ENCODE measurements at places on chromosomes 16 and 17.

GRCh38 chr16:79605999-79606398 lies 5.5 kb upstream of the MAF start:
- no peak for DNase-seq

DNA sequence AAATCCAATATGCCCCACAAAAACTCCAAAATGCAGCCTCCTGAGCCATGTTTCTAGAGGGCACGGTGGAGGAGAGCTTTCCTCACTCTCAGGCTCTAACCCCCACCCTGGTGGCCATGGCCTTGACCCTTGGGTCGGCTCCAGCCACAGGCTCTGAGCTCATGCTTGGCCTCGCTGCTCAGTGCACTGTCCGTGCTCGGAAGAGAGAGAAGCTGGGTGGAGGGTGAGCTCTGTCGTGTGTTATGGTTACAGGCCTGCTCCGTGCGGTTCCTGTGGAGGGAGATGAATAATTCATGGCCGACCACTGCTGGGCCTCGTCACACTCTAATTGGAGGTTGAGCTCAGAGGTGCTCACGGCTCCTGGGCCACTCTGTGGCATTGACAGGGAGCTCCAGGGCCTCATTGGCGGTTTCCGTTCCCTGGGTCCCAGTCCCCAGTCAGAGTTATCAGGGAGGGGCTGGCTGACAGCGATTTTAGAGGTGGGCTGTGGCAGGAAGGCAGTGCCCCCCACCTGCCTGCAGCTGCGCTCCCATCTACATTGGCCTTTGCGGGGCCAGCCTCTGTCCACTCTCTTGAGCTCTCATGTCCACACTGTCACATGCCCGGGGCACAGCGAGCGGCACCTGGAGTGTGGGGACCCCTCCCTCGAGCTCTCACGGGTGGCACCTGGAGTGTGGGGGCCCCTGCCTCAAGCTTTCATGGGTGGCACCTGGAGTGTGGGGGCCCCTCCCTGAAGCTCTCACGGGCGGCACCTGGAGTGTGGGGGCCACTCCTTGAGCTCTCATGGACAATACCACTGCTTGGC lies 24.9 kb downstream of the ACSF3 start:
- no peak for DNase-seq

DNA sequence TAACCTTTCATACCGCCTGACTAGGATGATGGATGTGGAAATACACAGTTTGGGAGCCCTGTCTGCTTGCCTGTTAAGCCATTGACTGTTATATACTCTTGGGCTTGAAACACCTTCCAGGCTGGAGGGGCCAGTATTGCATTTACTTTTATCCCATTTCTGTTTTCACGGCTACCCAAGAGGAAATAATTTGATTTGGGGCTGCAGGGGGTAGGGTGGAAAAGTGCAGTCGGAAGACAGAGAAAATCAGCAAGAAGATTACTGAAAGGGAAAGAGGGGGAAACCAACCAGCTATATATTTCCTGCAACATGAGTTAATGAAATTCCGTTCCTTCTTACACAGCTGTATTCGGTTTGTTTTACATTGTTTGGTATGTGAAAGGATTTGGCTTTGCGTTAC lies 202.5 kb downstream of the CDH13 start:
- DNase-seq, result no peak

DNA sequence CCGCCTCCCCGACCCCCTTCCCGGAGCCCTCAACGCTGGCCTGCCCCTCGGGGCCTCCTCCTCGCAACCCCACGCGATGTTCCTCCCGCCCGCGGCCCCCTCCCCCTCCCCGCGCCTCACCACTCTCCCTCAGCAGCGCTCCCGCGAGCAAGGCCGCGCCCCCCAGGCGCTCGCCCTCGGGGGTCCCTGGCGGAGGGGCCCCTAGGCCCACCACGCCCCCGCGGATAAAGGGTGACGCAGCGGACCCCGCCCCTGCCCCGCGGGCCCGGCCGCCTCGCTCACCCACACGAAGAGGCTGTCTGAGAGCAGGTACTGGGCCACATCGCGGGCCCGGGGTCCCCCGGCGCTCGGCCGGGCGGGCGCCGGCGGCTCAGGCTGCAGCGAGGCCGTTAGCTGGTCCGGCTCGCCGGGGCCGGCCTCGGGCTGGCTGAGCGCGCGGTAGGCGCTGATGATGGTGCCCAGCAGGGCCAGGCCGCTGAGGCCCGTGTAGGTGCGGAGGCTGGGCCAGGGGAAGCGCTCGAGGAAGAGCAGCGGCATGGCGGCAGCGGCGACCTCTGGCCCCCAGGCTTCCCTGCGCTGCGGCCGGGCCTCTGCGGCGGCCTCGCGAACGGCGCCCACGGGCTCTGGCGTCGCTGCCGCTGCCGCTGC lies 430 bp downstream of the AMFR start:
- DNase-seq, result no peak

DNA sequence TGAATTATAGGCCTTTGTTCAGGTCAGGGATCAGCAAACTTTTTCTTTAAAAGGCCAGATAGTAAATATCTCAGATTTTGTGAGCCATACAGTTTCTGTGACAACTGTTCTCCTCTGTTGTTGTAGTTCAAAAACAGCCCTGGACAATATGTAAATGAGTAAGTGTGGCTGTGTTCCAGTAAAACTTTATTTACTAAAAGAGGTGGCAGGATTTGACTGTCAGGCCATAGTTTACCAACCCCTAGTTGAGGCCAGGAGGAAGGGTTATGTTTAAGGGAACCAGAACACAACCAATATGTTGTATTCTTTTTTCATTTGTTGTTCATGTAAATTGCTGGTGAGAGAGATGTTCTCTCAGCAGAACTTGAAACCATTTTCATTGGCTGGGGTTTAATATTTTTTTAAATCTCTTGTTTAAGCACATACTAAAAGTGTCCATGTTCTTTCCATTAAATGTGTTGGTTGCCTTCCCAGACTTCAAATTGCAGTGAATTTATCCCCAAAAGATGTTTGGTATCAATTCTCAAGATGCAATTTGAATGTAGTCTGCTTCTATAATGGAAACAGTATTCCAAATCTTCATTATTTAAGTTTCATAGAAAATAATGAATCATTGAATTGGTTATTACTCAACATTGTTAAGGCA lies 260.3 kb downstream of the FTO start:
- DNase-seq, result no peak

GRCh38 chr17:79970576-79971068 lies 65.0 kb downstream of the TBC1D16 start:
- peak; percentile 19 for DNase-seq

- no peak for DNase-seq
These were observed 7.8 kb upstream of the C1QBP start for GRCh38 chr17:5446786-5447185.

All from MV-4-11 (cell line).